ENCODE measurements at places on chromosomes 2 and 18. TPM values are rescaled to one million over a fixed set of nuclear protein-coding genes. Genes with fewer than 3 reads are reported as not detected.

The RESP18 gene
- total RNA-seq, result not detected

The TCF23 gene
- 0.52 TPM for total RNA-seq

The SNTG2 gene
- total RNA-seq, result under 0.01 TPM

The SLC9A4 gene
- total RNA-seq, result not detected

The MC4R gene
- total RNA-seq, result 0.52 TPM

The REG1B gene
- not detected for total RNA-seq

The KCNG2 gene
- 0.52 TPM for total RNA-seq

The RAPGEF4 gene
- total RNA-seq, result 5.7 TPM

The RNF25 gene
- total RNA-seq, result 24.5 TPM

The YES1 gene
- 40.7 TPM for total RNA-seq

The ALPG gene
- not detected for total RNA-seq

The TIMM21 gene
- 19.8 TPM for total RNA-seq

The NEMP2 gene
- 7.8 TPM for total RNA-seq

The ELOA2 gene
- not detected for total RNA-seq

The PKP4 gene
- 26.1 TPM for total RNA-seq

Measured in skeletal muscle tissue (tissue), 5 donors.